ENCODE measurements at places on chromosomes 7 and 10.

DNA sequence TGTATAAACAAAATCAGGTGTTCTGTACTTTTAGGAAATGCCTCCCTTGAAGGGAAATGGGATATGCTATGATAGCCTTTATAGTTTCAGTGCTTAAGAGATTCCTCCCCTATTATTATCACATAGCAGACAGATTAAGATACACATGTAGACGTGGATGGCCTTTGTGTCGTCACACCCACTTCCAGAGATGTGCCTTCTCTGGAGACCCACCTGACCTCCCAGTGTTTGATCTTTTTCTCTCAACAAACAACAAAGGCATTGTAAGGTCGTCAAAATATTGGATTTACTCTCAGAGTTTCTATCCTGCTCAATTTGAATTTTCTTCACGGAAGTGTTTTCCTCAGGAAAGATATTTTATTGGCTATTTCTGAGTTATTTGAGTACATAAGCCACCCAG, 25.7 kb upstream of the C1GALT1 start:
- no peak for DNase-seq

- no peak for DNase-seq
Measured at GRCh38 chr10:119931871-119932270, 39.3 kb downstream of the SEC23IP start.

GRCh38 chr10:11787846-11788245, 35.3 kb upstream of the PROSER2 start:
- no peak for DNase-seq

DNA sequence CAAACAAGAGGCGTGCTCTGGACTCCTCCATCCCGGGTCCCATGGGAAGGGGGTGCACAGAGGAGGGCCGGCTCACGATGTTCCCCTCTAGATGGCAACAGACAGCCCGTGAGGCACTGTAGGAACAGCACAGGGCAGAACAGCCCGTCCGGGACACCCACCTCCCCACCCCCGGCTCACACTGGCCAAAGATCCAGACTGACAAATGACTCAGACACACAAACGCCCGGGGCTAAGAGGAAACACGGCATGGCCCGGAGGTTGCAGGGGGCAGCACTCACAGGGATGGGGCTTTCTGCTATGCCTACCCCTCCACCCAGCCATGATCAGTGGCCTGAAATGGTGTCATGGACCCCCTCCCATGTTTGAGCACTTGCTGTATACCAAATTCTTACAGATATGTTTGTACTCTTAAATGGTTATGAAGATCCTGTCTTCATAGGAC, 4.9 kb upstream of the ELN start:
- no peak for DNase-seq

GRCh38 chr7:111568419-111568818, 6.1 kb upstream of the IMMP2L start:
- DNase-seq: no peak

DNA sequence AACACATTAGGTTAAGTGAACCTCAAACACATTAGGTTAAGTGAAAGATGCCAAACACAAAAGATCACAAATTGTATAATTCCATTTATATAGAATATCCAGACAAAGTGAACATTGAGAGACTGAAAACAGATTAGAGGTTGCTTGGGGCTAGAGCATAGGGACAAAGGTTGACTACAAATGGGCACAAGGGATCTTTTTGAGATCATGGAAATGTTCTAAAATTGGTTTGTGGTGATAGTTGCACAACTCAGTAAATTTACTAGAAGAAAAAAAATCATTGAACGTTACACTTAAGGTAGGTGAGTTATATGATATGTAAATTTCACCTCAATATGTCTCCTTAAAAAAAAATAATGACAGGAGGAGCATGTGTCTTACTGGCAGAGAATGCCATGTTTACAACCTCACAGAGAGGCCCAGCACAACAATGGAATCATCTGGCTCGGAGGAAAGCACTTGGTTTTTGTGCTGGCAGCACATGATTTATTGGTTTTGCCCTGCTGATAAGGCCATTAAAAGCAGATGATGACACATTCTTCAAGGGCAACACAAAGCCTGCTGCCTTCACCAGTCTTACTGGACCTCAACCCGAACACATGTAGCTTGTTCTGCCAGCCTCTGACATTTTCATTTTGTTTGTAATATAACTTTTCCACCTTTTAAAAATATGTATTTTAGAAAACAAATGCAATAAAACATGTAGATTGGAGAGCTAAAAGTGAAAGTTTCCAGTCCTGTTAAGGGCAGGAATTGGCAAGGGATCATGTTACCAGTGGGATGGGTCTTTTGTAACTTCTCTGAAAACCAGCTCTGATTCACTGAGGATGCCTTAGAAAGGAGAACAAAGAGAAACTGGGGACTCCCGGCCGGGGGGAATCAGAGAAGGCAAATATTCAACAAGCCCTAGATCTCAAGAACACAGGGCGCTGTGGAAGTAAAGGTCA, 11.9 kb upstream of the LMOD2 start:
- DNase-seq: no peak

- no peak for DNase-seq
Measured at GRCh38 chr7:25014756-25015155, 34.8 kb upstream of the OSBPL3 start.

GRCh38 chr10:78223088-78223487, 189.4 kb downstream of the RPS24 start:
- DNase-seq: no peak

DNA sequence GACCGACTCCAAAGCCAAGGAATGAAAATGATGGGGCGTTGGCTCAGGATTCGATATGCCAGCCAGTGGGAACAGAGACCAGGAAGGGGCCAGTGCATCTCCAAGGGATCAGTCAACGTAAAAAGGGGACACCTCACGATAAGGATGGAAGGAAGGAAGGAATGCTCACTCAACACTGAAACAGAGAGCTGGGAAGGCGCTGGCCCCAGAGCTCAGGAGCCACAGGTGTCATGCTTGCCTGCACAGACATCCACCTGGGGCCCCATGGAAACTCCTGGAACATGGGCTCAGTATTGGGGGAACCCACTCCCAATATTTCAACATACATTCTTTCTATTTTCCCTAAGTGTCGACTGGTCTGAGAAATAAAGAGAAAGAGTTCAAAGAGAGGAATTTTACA, 5.3 kb downstream of the MMRN2 start:
- no peak for DNase-seq

- DNase-seq: no peak
Measured at GRCh38 chr7:6367701-6368211, 80.0 kb downstream of the DAGLB start.

DNA sequence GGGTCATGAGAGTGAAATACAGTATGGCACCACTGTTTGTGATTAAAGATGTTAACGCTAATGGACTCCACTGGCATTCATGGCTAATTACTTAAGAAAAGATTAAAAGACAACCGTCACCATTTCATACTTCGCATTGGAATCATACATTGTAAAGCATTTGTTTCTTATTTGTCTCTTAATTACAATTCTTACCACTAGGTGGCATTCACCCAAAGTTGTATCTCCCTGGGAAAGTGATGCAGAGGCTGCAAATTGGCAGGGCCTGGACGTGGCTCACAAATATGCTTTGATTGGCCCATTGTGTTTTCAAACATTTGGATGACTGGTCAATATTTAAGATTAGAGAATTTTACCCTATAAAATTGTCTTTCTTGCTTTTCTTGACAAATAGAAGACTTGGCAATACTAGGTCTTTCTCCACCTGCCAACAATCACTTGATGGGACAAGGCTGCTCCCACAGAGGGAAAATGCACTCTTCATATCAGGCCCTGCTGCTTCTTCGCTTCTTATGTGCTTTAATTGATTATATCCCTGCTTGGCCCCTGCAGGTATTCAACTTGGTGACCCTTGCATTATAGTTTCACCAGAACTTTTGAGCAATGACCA, 72.1 kb upstream of the STARD3NL start:
- DNase-seq: no peak

- DNase-seq: no peak
Measured at GRCh38 chr7:22361795-22362194, 4.8 kb upstream of the RAPGEF5 start.

- DNase-seq: no peak
Measured at GRCh38 chr10:116985611-116986010, 19.4 kb downstream of the SHTN1 start.

- no peak for DNase-seq
Measured at GRCh38 chr10:124522933-124523871, 61.6 kb downstream of the LHPP start.

GRCh38 chr10:85642421-85643170, 724.0 kb downstream of the GRID1 start:
- no peak for DNase-seq

DNA sequence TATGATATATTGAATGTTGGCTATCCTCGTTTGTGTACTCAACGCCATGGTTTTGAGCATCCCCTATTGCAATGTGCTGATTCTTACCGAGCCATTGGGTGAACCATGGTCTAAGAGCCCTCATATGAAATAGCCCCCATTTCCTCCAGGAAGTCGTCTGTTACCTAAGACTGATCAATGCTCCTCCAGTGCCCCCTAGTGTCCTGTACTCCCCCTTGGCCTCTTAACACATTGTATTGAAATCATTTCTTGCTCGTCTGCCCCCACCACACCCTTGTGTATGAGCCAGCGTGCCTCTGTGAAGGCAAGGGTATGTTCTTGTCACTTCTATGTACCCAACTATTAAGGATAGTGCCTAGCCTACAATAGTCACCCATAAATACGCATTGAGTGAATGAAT, 11.2 kb upstream of the SLC35B4 start:
- peak; percentile 13 for DNase-seq

DNA sequence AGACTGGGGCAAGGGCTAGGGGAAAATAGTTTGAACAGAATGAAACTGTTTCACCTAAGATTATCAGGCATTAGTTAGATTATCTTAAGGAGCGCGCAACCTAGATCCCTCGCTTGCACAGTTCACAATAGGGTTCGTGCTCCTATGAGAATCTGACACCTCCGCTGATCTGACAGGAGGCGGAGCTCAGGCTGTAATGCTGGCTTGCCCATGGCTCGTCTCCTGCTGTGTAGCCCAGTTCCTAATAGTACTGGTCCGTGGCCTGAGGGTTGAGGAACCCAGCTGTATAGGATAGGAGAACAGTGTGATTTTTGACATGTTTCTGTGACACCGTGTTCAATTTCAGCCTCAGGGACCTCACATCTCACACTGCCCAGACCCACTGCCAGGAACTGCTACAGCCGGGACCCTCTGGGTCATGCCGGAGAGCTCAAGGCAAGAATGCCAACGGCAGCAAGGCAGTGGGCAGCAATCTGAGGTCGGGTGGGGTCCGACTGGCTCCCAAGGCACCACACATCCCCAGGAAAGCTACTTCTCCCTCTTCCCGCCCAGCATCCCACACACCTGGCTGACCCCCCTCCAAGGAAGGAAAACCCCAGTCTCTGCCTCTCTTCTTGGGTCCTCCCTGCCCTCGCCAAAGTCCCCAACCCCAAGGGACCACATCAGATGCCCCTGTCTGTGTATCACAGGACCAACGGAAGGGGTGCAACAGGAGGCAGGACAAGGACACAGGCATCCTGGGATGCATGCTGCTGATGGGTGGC, 31.7 kb downstream of the CAMK2B start:
- DNase-seq: no peak

- no peak for DNase-seq
Measured at GRCh38 chr10:125633517-125633999, 49.4 kb downstream of the TEX36 start.

GRCh38 chr10:88228130-88228529, 355.0 kb downstream of the RNLS start:
- no peak for DNase-seq

GRCh38 chr7:46545790-46546189, 624.7 kb upstream of the IGFBP3 start:
- no peak for DNase-seq

DNA sequence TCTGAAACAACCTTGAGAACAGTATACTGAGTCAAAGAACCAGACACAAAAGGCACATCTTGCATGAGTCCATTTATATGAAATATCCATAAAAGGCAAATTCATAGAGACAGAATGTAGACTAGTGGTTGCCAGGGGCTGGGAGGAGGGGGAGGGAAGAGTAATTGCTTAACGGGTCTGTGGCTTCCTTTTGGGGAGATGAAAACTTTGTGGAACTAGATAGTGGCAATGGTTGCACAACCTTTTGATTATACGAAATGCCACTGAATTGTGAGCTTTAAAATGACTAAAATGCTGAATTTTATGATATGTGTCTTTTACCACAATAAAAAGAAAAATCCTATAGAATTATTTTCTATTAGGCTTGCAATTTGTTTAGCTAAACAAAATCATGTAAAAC, 16.8 kb downstream of the ADRB1 start:
- no peak for DNase-seq

DNA sequence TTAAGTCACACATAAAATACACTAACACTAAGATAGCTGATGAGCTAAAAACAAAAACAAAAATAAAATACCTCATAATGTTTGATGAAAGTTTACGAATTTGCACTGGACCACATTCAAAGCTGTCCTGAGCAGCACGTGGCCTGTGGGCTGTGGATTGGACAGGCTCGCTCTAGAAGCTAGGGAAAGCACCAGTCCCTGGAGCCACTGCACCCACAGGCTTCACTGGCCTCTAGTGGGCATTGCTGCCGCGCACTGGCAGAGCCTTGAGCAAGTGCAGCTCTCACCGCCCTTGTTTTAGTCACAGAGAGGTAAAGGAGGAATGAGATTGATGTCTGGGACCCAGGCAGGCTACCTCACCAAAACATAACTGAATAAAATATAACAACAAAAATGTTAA, 67.6 kb downstream of the PAX2 start:
- no peak for DNase-seq

DNA sequence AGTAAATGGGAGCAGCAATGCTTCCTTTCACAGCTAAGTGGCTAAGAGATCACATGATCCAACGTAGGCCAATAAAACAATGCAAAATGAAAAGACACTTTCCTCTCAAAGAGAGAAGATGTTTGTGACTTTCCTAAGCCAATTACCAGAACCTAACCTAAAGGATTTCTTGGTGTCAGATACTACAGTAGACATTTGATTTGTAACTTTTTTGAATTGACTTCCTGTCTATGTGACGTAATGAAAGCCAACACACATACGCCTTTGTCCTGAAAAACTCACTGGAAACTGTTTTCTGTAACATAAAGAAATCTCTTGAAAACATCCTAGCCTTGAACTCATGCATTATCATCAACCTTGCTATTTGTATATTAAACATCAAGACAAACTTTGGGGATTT, 417.1 kb downstream of the GPAM start:
- no peak for DNase-seq

DNA sequence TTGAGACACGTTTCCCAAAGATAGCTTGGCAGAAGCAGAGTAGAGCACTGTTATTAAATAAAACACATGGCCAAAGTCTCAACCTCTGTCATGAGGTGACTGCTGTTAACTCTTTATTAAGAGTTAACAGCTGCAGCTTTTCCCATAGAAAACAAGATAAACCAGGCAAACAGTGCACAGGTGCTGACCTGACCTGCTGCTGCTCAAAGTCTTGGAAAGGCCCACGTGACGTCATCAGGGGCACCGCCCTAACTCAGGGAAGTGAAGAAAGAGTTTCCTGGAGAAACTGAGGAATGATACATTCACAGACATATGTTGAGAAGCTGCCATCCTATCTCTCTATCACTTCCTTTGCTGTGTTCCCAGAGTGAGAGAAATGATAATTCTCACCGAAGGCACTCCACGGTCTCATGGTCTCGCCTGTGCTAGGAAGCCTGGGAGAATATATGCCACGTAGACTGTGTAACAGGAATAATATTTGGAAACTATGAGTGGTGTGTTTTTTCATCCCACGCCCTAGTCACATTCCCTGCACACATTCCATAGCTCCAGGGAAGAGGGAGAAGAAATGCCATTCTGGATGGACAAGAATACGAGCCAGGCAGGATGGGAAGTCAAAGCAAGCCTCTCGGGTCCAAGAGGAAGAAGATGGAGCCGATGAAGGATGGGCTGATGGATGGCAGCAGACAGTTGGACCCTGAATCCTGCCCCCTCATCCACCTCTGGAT, 146.2 kb upstream of the NFE2L3 start:
- no peak for DNase-seq

All from stimulated activated CD8-positive, alpha-beta memory T cell treated with anti-CD3 and anti-CD28 coated beads, Interleukin-7, amount 100 ng/mL, for 1 hour (primary cell).